ENCODE measurements at places on chromosomes 11 and 22. TPM values are rescaled to one million over a fixed set of nuclear protein-coding genes. Genes with fewer than 3 reads are reported as not detected.

Gene CASP1
- 28.0 TPM for total RNA-seq

Gene PLAAT3
- 56.2 TPM for total RNA-seq

Gene SLC22A9
- total RNA-seq, result not detected

Gene MIAT
- 0.22 TPM for total RNA-seq

Gene SLC22A25
- total RNA-seq, result not detected

Gene OR51B4
- not detected for total RNA-seq

Gene GTSE1
- 0.99 TPM for total RNA-seq

Gene TMEM41B
- total RNA-seq, result 31.4 TPM

Gene MB
- total RNA-seq, result not detected

Gene PAX6
- total RNA-seq, result not detected

Gene PPP6R2
- 32.9 TPM for total RNA-seq

Gene BLID
- total RNA-seq, result 0.22 TPM

Gene GLB1L2
- 0.22 TPM for total RNA-seq

Gene TMEM121B
- total RNA-seq, result under 0.01 TPM

Gene CD3E
- not detected for total RNA-seq

Gene OR4C15
- not detected for total RNA-seq

Gene PATL1
- total RNA-seq, result 4.4 TPM

Gene HEPACAM
- total RNA-seq, result under 0.01 TPM

Gene PANX3
- total RNA-seq, result not detected

Gene DRAP1
- total RNA-seq, result 91.1 TPM

Gene KCNC1
- total RNA-seq, result not detected

Gene OSBP2
- total RNA-seq, result 15.9 TPM

Gene ZBTB16
- 22.0 TPM for total RNA-seq

Gene TEX12
- not detected for total RNA-seq

Gene ANO1
- total RNA-seq, result 0.44 TPM

Gene DYNC2H1
- 2.0 TPM for total RNA-seq

Gene FAM111B
- total RNA-seq, result 6.9 TPM

Gene INPP5J
- under 0.01 TPM for total RNA-seq

Gene HBG2
- total RNA-seq, result not detected

Gene SMIM35
- not detected for total RNA-seq

Gene MFRP
- not detected for total RNA-seq

Gene CENATAC
- 8.5 TPM for total RNA-seq

Gene RAB36
- 0.44 TPM for total RNA-seq

Gene ELMOD1
- 0.65 TPM for total RNA-seq

Gene CEND1
- total RNA-seq, result under 0.01 TPM

Gene ZNF280B
- total RNA-seq, result 0.22 TPM

Gene ALX4
- total RNA-seq, result not detected

Gene FDXACB1
- total RNA-seq, result 1.1 TPM

Gene DDX25
- not detected for total RNA-seq

Gene PDE3B
- 0.40 TPM for total RNA-seq

Gene NXPE2
- total RNA-seq, result not detected

Measured in lung microvascular endothelial cell (primary cell).